ENCODE measurements at places on chromosomes 6 and 20.

GRCh38 chr20:42097741-42098140 is 479.6 kb upstream of the CHD6 start:
- no peak for DNase-seq

DNA sequence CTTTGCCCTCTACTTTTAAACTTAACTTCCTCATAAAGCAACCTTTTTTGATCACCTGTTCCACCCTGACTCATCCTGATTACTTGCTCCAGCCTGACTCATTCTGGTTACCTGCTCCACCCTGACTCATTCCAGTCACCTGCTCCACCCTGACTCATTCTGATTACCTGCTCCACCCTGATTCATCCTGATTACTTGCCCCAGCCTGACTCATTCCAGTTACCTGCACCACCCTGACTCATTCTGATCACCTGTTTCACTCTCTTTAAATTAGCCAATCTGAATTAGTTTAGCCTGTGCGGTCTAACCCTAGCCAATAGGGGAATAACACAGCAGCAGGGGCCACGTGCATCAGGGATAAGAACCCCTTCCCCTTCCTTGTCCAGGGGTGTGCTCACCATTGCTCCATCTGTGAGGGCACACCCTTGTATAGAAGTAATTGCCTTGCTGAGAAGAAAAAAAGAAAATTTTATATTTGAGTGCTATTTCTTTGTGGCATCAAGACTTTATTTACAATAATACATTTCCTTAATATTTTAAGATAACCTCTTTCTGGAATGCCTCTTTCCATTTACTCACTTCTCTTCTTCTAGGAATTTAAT is 17.9 kb downstream of the HLA-G start:
- DNase-seq: peak; percentile 18

DNA sequence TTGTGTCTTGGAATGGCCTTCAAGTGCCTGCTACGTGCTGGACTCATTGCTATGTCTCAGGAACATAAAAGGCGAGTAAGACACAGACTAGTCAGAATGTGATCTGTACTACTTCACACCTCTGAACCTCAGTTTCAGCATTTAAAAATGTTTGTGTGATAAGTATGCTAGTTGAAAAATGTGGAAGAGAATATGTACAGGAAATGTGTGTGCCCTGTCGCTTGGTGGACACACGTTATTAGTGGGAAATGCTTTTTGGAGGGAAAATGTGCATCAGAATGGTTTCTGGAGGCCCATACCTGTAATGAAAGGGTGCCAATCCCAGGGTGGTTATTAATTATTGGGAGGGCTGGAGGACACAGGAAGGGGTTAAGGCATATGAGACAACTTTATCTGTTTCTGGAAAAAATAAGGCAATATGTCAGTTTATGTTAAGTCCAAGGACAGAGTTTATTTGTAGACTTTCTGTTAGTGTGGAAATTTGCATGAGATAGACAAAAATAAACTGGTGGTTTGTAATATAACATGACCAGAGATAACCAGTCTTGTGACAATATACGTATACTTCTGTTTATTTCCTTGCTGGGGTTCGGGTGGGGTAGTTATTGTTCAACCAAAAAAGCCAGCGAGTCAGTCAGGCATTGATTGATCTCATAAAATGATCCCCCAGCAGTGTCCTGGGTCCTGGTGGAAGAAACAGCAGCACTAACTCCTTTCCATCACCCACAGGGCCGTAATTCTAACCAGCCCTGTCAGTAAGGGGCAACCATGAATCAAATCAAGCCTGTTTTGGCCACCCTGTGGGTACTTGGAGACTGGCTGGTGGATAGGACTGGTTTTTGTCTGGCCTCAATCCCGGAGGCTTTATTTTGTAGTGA is 117.9 kb downstream of the JARID2 start:
- no peak for DNase-seq

DNA sequence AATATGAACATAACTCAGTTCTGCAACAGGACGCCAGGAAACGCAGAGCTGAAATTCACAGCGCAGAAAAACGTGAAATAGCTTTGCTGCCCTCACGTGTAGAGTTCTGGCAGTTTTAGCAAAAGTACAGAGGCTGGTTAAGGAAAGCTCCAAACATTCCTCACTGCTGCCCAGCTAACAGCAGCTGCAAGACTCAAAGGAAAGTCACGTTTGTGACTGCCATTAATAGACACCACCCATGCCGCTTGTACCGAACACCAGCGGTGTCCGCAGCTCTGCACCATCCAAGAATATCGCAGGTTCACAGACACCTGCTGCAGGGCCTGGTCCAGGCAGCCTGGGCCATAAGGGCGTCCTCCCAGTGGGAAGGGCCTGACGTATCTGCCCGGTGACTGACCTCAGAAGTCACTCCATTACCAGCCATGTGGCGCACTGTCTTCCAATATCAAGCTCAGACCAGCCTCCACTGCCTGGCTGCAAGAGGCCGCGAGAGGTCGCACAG is 61.4 kb downstream of the WDR27 start:
- DNase-seq: no peak

GRCh38 chr6:5762561-5762968 is 244.2 kb downstream of the NRN1 start:
- DNase-seq: no peak

- DNase-seq: no peak
Observed at GRCh38 chr6:109490713-109491112, 7.7 kb upstream of the ZBTB24 start.

DNA sequence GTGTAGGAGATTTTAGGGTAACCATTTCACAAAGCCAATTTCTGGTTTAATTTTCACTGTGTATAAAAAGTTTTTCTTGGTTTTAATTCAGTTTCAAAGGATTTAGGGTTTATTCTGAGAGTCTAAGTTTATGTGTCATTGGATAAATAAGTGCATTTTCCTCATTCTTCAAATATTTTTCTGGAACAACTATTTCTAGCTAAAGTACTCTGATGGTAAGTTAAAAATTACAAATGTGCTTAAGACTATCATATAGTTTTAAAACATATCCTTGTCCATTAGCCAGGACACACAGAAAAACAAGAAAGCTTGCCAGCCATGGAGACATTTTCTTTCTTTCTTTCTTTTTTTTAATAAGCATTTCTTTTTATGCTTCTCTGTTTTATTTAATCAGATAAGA is 333.0 kb downstream of the RFPL4B start:
- no peak for DNase-seq

DNA sequence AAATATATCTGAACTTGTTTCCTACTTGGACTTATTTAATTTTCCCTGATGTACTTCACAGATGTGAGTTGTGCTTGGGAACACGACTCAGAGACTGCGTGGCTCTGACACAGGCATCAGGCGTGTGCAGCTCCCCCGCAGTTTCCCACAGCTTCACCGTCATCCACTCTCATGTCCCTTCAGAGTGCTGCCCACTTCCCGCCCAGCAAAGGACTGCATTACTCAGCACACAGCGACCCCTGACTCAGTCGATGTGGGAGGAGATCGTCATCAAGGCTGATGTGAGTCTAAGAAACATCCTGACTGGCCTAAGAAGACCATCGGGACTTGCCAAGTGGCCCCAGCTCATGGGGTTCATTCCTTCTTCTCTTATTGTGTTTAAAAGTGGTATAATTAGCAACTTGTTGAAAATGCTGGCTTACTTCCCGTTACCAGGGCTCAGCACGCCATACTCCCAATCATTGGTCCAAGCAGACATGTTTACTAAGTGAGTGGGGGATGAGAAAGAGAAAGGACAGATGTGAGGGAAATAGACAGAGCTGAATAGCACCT is 539.4 kb upstream of the JARID2 start:
- DNase-seq: peak; percentile 69

DNA sequence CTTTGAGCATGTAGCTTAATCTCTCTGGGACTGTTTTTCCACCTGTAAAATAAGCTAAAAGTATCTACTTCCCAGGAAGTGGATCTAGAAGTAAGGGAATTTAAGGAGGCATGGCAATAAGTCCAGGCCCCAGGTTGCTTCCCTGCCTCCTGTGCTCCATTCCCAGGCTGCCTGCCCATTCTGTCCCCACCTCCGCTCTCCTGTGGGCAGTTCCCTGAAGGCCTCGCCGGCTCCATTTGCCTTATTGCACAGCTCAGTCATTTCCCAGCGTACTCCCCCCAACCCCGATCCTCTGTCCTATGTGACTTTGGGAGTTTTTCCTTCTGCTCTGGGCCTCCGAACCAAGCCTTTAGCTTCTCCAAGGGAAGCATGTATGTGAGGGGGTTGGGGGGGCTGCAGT is 4.6 kb downstream of the SLC29A1 start:
- no peak for DNase-seq

GRCh38 chr20:4095639-4096038 is 80.3 kb upstream of the RNF24 start:
- DNase-seq: no peak

DNA sequence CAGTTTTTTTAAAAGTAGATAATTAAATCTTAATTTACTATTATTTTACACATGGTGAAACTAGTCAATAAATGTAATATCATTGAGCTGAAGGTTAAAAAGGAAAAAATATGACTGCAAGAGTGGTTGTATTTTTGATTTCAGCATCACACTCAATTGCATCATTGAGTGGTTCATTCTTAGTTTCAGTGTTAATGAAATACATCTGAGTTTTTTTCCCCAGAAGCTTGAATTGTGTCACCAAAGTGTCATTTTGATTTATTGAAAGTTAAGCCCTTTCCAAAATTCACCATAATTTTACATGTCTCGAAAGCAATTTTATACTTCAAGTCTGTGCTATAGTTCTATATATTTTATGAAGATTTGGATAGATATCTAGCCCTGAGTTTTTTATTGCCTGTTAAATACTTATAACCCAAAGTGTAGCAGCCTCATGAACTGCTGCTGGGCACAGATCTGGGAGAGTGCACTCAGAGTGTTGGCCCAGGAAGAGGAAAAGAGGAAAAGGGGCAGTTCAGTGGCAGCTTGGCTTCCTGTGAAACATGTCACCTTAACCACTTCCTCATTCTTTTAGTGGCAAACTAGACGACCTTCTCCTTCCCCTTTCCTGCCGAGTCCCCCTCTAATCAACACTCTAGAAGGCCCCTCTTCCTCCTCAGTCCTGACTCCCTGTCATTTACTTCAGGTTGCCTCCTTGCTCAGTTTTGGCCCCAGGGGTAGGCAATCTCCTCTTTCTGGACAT is 140.7 kb downstream of the ESR1 start:
- no peak for DNase-seq

DNA sequence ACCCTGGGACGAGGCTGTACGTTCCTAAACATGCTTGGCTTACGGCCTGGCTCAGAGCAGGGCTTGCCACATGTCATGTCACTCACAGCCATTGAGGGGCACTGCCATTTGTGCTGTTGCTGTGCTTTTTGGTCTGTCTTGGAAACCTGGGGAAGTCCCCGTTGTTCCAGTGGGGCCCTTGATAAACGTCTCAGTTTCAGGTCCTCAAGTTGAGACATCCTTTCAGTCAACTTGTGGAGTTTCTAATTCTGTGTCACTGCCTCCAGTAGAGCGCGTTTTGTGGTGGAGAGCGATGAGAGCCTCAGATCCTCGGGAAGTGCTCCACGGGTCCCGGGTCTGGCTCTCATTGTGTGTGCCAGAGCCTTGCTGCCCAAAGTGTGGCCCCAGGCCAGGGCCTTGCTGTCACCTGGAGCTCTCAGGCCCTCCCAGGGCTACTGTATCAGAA is 43.0 kb upstream of the CCR6 start:
- DNase-seq: no peak

DNA sequence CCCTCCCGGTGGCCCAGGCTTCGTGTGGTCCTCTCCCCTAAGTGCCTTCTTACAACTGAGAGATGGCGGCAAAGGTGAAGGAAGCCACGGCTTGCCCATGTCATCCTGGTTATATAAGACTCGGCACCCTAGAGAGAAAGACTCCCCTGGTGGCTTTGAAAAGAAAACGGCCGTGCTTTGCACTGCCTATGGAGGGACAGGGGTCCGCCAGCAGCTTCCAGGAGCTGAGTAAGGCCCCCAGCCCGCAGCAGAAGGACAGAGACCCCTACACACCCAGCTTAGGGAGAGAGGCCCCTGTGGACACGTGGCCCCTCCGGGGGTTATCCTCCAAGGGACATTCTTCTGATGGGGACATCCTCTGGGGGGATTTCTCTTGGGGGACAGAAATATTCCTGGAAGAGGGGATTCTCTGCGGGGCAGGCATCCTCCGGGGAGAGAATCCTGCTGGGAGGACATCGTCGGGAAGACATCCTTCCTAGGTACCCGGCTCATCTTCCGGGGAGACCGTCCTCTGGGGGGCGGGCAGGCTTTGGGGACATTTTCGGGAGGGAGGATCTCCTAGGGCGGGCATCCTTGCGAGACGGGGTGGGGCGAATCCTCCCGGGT is 511 bp upstream of the OGFR start:
- no peak for DNase-seq

- no peak for DNase-seq
Observed at GRCh38 chr6:163527291-163527690, 112.8 kb downstream of the QKI start.

DNA sequence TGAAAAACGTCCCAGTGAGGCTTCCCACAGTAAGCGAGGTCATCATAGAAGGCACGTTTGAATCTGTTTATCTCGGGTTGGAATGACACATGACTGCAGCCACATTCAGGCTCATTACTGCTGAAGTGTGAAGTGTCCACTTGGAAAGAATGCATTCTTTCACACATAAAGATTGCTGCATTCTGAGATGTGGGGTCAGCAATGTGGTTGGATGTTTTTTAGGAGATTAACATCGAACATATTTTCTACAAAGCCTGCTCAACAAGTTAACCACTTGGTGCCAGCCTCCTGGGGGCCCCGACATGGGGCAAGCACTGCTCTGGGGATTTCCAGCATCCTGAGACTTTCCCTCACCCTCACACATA is 79.9 kb downstream of the BMP6 start:
- no peak for DNase-seq

GRCh38 chr20:12175538-12175937 is 257.8 kb downstream of the BTBD3 start:
- no peak for DNase-seq

DNA sequence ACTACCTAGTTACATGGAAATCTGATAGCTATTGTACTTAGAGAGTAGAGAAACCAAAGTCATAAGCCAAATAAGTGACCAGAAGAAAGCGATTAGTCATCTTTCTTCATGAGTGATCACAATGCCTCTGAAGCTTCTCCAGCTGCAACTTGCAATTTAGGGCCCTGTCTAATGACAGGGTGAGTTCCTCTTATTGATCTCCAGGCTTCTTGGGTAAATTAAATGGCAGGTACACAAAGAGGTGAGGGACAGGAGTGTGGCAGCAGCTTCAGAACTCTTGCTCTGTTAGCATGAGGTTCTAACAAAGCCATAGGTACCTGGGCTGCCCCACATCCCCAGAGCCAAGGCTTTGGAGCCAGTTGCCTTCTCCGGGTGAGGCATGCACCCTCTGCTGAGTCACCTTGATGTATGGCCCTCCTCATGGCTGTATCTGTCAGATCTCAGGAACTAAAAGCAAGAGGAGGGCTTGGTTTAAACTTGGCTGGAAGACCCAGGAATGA is 60.8 kb downstream of the PRDM1 start:
- DNase-seq: no peak
